Activated CD4-positive, alpha-beta T cell treated with anti-CD3 and anti-CD28 coated beads for 48 hours (primary cell): ENCODE measurements at places on chromosomes 2 and 18.

DNA sequence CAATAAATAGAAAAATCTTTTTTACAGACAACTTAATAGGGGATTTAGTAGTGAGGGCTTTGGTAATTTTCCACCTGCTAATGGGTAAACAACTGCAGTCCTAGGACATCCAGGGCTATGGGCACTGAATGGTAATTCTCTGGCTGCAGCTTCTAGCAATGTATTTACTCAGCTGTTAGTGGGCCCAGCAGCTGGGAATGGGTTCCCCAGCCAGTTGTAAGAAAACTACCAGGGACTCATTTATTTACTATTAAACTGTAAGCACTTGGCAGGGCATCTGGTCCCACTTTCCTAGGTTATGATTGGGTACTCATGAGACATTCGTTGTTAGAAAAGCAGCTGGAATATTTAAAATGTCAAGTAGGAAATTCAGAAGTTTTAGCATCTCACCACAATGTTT lies 363.8 kb upstream of the TRIB2 start:
- DNase-seq, result no peak

- DNase-seq, result no peak
Observed at GRCh38 chr2:58669998-58670397, 428.9 kb upstream of the FANCL start.

- no peak for DNase-seq
Observed at GRCh38 chr2:122273785-122274419, 518.5 kb downstream of the TSN start.

DNA sequence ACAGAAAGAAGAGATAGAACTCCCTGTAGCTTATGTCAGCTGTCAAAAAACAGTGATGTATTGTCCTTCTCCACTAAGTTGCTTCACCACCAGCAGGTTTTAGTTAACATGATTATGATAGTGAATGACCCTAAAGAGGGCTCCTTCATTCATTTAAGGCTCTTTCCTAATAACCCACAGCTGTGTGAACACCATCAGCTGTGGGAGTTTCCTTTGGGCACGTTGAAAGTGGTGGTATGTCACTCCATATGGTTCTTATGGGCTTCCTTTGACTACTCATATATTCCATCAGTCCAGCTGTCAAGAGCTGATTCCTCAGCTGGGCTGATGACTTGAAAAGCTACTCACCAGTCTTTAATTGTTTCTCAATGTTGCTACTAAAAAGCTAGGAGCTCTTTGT lies 210.3 kb downstream of the UBE2E3 start:
- DNase-seq, result no peak

- DNase-seq, result no peak
Observed at GRCh38 chr2:68768461-68768860, 33.9 kb downstream of the ARHGAP25 start.

DNA sequence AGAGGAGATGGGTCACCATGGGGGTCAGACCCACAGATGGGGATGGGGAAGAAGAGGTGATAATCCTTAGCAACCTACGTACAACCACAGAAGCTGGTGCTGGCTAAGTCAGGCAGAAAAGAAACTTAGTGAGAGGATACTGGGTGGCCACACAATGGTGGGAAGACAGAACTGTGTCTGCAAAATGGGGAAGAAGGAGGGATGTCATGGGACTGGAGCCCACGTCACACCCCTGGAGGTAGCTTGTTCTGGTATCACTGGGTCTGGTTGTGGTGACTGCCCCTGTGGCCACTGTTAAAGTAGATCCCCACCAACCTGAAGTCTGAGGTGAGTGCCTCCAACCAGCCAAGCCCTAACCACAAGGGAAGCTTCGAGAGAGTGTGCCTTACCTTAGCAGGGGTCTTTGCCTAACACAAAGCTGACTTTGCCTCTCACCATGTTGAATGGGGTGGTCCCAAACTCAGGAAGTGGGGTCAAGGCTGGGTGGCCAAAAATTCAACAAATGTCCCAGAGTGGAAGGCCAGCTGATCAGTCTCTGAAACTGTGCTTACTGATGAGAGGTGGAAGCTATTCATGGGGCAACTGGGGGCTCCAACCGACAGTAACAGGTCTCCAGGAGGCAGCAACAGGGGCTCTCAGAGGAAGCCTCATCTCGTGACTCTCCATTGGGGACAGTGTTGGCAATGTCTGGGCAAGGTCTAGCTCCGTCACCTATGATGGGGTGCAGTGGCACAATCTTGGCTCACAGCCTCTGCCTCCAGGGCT lies 64.8 kb upstream of the SLC1A4 start:
- DNase-seq, result no peak

DNA sequence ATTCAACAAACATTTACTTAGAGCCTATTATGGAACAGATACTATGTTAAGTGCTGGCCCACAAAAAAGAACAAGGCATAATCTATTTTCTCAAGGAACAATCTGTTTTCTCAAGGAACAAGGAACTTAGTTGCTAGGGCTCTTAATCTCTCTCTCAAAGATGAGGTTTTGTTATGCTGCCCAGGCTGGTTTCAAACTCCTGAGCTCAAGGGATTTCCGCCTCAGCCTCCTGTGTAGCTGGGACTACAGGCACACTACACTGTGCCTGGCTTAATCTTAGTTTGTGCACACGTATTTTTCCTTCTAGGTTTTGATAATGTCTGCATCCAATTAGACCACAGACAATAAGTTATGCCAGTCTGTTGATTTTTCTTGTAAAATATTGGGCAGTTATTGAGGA lies 89.5 kb downstream of the PTH2R start:
- DNase-seq, result no peak

DNA sequence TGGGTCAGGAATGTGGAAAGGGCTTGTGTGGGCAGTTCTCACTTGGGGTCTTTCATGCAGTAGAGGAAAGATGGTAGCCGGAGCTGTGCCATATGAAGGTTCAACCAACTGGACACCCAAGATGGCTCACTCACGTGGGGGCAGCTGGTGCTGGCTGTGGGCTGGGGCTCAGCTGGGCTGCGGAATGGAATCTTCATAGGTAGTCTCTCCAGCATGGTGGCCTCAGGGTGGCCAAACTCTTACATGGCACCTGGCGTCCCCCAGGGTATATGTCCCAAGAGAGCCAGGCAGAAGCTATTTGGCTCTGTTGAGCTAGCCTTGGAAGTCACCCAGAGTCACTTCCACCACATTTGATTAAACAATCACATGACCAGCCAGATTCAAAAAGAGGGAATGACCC lies 163.1 kb upstream of the KLHL29 start:
- no peak for DNase-seq

- no peak for DNase-seq
Observed at GRCh38 chr2:43139996-43140621, 86.3 kb downstream of the ZFP36L2 start.

DNA sequence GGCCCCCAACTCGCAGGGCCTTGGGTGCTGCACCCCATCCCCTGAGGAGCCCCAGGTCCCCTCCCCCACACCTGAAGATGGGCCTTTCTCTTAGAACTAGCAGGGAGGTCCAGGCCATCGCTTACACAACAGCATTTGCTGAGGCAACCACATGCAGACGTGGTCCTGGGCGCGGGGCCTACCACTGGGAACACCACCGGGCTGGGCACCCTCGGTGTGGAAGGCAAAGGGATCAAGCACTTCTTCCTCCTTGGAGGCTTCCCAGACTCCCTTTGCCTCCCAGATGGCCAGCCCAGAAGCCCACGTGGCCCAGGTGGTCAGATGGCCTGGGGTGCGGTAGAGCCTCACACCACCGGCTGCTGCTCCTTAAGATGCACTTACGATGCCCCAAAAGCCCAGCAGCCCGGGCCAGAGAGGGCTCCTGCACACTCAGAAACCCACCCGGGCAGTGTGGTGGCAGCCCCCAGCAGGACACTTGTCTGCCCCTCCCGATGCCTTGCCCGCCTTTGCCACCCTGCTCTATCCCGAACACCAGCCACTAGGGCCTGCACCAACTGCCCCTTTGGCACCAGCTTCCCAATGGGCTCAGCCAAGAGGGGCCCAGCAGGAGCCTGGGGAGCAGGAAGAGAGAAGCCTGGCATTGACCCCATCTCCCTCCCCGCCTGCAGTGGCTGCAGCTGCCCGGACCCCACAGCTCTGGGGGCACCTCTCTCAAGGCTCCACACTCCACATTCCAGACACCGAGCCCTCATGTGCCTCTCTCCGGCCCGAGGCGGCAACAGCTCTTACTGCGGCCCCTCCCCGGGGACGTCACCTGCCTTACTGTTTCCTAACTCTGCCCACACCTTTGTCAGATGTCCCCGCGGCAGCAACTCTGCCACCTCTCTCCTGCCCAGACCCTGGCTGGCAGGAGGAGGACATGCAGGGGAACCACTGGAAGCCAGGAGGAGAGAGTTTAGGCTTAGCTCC lies 13.9 kb upstream of the MLPH start:
- DNase-seq, result no peak

DNA sequence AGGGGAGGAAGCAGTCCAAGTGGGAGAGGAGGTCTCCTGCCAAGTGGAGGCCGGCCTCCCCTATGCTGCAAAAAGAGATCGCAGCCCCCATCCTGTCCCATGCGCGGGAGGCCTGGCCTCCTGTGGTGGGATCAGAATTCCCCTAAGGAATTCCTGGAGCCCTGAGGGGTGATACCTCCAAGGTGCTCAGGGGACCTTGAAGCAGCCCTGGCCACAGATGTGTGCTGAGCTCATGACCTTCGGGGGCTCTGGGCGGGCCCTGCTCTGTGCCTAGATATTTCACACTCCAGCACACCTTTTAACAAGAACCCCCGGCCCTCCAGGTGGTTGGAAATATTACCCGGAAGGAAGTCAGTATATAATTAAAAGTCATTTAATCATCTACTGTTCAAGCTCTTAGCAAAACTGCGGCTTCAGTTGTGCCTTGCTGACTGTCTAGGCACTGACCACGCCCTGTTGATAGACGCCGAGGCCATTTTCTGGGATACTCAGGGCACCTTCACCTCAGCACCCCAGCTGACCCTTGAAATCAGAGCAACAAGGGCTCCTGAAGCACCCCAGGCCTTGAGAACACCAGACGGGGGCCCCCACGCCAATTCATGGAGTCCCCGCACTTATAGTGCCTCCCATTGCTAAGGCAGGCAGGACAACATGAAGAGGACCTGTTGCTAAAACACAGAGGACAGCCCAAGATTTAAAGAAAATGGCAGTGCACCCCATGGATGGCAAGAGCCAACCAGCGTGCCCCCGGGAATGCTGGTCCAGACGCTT lies 119.1 kb downstream of the NDUFA10 start:
- no peak for DNase-seq

GRCh38 chr2:174631009-174631981 lies 33.7 kb upstream of the WIPF1 start:
- DNase-seq, result no peak
